Lower leg skin (tissue), 4 donors: ENCODE measurements at places on chromosomes 11 and 22. TPM values are rescaled to one million over a fixed set of nuclear protein-coding genes. Genes with fewer than 3 reads are reported as not detected.

Gene GRAP2
- total RNA-seq = 1.0 TPM

Gene OR6T1
- total RNA-seq = not detected

Gene MISFA
- 1.3 TPM for total RNA-seq

Gene RTN4RL2
- 0.55 TPM for total RNA-seq
